ENCODE measurements at places on chromosomes 13 and 19. TPM values are rescaled to one million over a fixed set of nuclear protein-coding genes. Genes with fewer than 3 reads are reported as not detected.

Gene PTH2
- not detected for total RNA-seq

Gene TTYH1
- not detected for total RNA-seq

Gene KCNN1
- total RNA-seq: not detected

Gene SUPT5H
- total RNA-seq: 79.9 TPM

Gene C19orf67
- not detected for total RNA-seq

Gene DIAPH3
- 20.6 TPM for total RNA-seq

Gene CYP2A7
- not detected for total RNA-seq

Gene KLK4
- not detected for total RNA-seq

Gene GAPDHS
- not detected for total RNA-seq

Gene KIR2DL4
- total RNA-seq: not detected

Gene IGFL1
- not detected for total RNA-seq

Gene IRGC
- total RNA-seq: not detected

Gene URAD
- total RNA-seq: not detected

Gene REEP6
- 2.7 TPM for total RNA-seq

Gene HPN
- total RNA-seq: not detected

Gene ZNF844
- total RNA-seq: 2.7 TPM

Gene SMG9
- 16.7 TPM for total RNA-seq

Gene TEX101
- total RNA-seq: not detected

Gene OCEL1
- 2.4 TPM for total RNA-seq

Gene SEMA6B
- total RNA-seq: 187 TPM

Data from mammary microvascular endothelial cell (primary cell).